HCT116 (cell line): ENCODE measurements at places on chromosomes 11 and 22. TPM values are rescaled to one million over a fixed set of nuclear protein-coding genes. Genes with fewer than 3 reads are reported as not detected.

DNA sequence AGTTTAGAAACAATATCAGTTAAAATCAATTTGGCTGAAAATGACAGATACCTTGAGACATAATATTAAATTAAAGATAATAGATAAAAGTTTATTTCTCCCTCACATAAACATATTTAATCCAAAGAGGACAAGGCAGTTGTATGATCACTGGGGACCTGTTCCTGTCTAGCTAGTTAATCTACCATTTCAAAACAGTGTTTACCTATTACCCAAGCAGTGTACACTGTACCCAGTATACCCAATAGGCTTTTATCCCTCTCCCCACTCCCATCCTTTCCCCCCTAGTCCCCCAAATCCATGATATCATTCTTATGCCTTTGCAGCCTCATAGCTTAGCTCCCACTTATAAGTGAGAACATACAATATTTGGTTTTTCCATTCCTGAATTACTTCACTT lies 229.7 kb upstream of the LARGE1 start:
- H3K36me3 ChIP-seq, result no peaks in the 10 kb centered on the region
- H3K4me3 ChIP-seq, result no peak overlapping the region
- H3K27me3 ChIP-seq, result no peaks in the 10 kb centered on the region
- no peak overlapping the region for H3K27ac ChIP-seq
- no peak for DNase-seq
- H3K4me1 ChIP-seq, result no peaks in the 10 kb centered on the region

- H3K4me3 ChIP-seq, result no peak overlapping the region
- H3K27me3 ChIP-seq, result no peaks in the 10 kb centered on the region
These were observed 1096.4 kb downstream of the TBC1D22A start for GRCh38 chr22:47858773-47859306.

DNA sequence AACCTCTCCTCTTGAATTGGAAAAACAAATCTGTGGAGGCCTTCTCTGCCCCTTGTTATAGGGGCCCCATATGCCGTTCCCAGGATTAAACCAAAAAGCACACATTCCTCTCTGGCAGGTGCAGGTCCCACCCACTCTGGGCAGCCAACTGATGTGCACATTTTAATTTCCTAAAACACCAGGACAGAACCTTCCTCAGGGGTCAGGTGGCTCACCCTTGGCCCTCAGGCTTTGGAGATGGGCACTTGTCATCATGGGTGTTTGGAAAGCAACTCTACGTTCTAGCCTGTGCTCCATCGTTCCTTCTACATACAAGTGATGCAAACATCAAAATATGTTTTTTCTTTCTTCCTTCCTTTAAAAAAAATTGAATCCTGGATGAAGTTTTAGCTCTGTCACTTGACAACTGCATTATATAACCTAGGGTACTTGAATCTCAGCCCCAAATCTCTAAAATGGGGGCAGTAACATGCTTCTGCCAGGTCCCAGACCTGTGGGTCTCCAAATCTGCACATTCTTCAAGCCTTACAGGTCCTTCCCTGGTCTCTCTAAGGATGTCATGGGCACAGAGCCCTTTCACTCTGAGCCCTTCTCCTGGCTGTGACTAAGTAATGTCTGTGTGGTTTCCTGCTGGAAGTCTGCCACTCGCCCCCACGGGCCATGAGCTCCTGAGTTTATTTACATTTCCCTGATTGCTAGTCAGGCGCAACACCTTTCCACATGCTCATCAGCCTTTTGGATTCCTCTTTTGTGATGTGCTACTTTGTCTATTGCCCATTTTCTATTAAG lies 43.8 kb downstream of the KCNQ1OT1 start:
- no peaks in the 10 kb centered on the region for H3K27me3 ChIP-seq
- no peak for DNase-seq
- H3K27ac ChIP-seq, result no peak overlapping the region
- H3K36me3 ChIP-seq, result no peaks in the 10 kb centered on the region
- H3K4me3 ChIP-seq, result no peak overlapping the region

OR52E1 gene
- not detected for total RNA-seq

GRCh38 chr22:41762980-41763779 lies 37.3 kb upstream of the CCDC134 start:
- H3K36me3 ChIP-seq, result no peaks in the 10 kb centered on the region
- peak; percentile 28 for DNase-seq
- H3K27ac ChIP-seq, result no peak overlapping the region
- no peak overlapping the region for H3K4me3 ChIP-seq

DNA sequence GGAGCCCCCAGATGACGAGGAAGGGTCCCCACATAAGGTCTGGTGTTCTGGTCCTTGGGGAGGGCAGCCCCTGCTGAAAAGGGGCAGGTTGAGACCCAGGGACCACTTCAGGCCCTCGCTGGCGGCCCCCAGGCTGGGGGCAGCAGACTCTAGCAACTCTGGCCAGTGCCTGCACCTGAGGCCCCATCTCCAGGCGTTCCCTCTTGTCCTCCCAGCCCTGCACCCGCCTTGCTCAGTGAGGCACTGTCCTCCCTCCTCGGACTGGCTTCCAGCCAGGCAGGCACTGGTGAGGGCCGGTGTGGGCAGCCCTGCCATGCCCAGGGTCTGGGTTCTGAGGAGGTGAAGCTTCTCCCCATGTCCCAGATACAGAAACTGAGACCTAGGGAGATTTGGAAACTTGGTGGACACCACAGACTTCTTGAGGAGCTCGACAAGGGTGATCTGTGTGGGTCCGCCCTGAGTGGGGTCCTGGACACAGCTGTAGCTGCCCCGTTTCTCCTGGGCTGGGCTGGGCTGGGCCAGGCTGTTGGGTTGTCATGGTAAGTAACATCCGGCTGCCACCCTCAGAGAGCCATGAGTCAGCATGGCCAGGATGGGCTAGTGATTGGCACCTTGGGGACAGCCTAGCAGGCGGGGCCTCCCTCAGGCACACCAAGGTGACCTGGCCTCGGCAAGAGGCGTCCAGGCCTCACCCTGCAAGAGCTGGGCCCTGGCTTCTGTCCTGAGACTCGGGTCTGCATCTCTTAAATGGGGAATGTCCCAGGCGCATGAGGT lies 11.1 kb upstream of the PHLDA2 start:
- H3K4me3 ChIP-seq, result peak overlapping the region; percentile 22; the same call in 1 of the 2 replicates
- H3K4me1 ChIP-seq, result peaks cover 22% of the 10 kb centered on the region
- H3K36me3 ChIP-seq, result peaks cover 20% of the 10 kb centered on the region; the same call in 1 of the 2 replicates
- no peaks in the 10 kb centered on the region for H3K27me3 ChIP-seq
- peak; percentile 53 for DNase-seq

DNA sequence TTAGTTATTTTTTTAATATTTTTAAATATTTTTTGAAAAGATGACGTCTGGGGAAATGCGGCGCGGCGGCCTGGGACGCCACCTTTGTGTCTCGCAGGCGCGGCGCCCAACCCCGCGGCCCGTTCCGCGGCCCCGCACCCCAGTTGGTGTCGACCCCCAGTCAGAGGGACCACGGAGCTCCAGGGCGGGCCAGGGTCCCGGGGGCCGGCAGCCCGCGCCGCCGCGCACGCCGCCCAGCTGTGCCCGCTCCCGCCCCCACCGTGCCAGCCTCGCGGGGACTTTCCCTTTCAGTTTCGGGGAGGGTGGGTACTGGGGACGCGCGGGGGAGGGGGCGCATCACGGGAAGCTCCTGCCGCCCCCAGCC lies 1.6 kb downstream of the CCND1 start:
- peaks cover 63% of the 10 kb centered on the region for H3K4me1 ChIP-seq
- H3K27me3 ChIP-seq, result no peaks in the 10 kb centered on the region
- H3K4me3 ChIP-seq, result peak overlapping the region; percentile 99
- DNase-seq, result no peak

HORMAD2 gene
- not detected for total RNA-seq

CAT gene
- total RNA-seq, result 50.9 TPM

DNA sequence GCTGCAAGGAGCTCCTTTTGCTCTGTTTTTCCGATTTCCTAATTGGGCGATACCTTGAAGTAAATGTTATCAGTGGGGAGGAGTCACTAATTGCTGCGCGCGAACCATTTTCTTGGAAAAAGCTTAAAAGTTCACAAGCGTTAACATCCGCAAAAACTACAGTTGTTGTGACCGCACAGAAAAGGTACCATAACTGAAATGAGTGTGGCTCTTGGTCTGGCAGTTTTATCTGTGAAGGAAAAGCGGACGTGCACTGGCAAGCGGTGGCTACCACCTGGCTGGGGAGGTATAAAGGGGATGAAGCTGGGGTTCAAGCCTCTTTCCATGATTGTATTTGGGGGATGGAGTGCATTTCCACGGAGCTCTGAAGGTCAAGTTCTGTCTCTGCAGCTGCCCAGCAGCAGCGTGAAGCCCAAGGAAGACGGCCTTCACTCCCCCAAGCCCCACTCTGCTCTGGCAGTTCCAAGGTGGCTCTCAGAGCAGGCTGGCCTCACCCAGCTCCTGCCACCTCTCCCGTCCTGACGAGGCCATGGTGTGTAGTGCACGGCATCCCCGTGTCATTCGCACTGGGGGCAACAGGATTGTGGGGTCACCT lies 27.5 kb downstream of the MOV10L1 start:
- no peak overlapping the region for H3K27ac ChIP-seq
- H3K4me1 ChIP-seq, result peaks cover 7% of the 10 kb centered on the region; the same call in 1 of the 2 replicates
- no peak for DNase-seq
- H3K4me3 ChIP-seq, result no peak overlapping the region
- no peaks in the 10 kb centered on the region for H3K36me3 ChIP-seq

DNA sequence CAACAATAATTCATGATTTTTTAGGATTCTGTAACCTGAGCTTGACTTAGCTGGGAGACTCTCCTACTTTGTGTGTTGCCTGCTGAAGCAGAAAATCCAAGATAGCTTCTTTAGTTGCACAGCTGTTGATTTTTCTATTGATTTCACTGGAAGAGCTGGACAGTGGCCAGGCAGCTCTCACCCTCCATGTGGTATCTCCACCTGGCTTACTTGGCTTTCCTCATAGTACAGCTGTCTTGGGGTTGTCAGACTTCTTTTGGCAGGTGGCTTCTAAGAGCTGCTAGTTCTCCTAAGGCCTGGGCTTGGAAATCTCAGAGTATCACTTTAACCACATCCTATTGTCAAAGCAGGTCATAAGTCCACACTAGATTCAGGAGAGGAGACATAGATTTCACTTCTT lies 130.8 kb upstream of the SPON1 start:
- H3K27ac ChIP-seq, result no peak overlapping the region
- H3K4me3 ChIP-seq, result no peak overlapping the region
- H3K4me1 ChIP-seq, result peaks cover under 1% of the 10 kb centered on the region
- no peaks in the 10 kb centered on the region; the same call in 1 of the 2 replicates for H3K27me3 ChIP-seq

DNA sequence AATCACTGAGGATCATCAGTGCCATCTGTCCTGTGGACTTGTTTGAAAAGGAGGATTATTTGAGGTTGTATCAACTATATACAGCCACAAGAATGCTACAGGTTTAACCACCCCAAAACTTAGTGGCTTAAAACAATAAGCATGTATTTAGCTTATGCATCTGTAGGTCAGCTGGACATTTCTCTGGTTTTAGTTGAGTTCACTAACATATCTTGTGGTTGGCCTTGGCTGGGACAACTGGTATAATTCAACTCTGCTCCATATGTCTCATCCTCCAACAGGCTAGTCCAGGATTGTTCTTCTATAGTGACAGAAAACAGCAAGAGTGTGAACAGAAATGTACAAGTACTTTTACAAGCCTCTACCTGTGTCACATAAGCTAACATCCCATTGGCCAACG lies 49.9 kb upstream of the SOX6 start:
- H3K27me3 ChIP-seq, result peaks cover 17% of the 10 kb centered on the region
- no peak overlapping the region for H3K4me3 ChIP-seq
- H3K36me3 ChIP-seq, result no peaks in the 10 kb centered on the region
- no peak for DNase-seq
- no peaks in the 10 kb centered on the region for H3K4me1 ChIP-seq

DNA sequence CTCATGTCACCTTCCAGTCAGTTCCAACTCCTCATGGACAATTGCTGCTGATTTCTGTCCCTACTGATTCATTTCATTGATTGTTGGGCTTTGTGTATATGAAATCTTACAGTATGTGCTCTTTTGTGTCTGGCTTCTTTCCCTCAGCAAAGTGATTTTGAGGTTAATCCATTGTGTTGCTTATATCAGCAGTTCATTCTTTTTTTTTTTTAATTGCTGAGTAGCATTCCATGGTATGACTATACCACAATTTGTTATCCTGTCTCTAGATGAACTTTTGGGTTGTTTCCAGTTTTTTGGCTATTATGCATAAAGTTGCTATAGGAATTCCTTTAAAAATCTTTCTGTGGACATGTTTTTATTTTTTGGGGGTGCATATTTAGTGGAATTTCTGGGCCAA lies 59.9 kb downstream of the NXPE1 start:
- no peaks in the 10 kb centered on the region for H3K27me3 ChIP-seq
- no peaks in the 10 kb centered on the region for H3K36me3 ChIP-seq
- no peak overlapping the region for H3K4me3 ChIP-seq
- DNase-seq, result no peak
- H3K27ac ChIP-seq, result no peak overlapping the region

DNA sequence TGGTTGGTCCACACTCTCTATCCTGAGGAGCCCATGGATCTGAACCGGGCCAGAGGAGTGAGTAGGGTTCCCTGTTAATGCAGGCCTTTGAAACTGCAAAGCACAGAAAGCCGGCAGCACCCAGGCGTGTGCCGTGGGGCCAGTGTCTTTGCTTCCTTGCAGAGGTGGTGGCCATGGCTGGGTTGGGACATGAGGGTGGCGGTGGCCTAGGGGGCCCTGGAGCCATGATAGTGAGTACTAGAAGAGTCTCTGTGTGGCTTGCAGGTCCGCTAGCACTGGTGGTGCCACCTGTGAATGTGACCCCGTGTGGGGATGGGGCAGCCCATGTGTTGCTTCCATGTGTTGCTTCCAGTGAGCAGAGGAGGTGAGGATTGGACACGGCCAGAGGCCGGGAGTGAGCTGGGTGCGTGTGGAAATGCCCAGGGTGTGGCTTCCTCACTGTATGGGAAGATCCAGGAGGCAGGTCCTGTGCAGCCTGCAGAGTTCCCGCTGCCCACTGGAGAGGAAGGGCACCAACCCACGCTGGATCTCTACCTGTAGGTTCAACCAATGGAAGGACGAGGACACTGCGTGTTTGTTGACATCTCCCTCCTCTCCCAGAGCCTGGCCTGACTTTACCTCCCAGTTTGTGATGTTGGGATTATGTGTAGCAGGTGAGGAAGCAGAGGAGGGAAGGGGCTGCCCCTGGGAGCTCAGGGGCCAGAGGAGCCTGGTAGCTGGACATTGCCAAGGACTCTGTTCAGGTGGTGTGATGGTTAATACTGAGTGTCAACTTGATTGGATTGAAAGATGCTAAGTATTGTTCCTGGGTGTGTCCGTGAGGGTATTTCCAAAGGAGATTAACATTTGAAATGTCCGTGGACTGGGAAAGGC lies 796.6 kb downstream of the TBC1D22A start:
- H3K36me3 ChIP-seq, result no peaks in the 10 kb centered on the region
- H3K4me3 ChIP-seq, result no peak overlapping the region
- no peaks in the 10 kb centered on the region for H3K27me3 ChIP-seq

SAA2 gene
- total RNA-seq, result 5.2 TPM

DNA sequence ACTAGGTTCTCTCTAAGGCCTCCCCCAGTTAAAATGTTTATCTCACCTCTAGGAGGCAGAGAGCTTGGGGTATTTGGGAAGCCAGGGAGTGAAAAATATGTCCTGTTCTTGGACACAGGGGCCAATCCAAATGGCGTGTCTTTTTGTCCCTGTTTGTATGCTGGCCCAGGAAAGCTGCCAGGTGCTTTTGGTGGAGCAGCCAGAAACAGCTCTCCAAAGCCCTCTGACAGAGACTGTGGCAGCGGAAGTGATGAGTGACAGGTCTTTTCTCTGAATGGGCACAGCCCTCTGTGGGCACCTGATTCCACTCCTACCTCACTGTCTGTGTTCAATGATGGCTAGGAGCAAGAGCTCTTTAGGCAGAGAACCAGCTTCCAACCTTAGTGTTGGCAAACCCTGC lies 106.4 kb upstream of the KIRREL3 start:
- H3K27me3 ChIP-seq, result no peaks in the 10 kb centered on the region
- H3K36me3 ChIP-seq, result no peaks in the 10 kb centered on the region
- DNase-seq, result no peak

- DNase-seq, result no peak
- no peaks in the 10 kb centered on the region for H3K27me3 ChIP-seq
- no peak overlapping the region for H3K27ac ChIP-seq
- peaks cover 15% of the 10 kb centered on the region for H3K36me3 ChIP-seq
- H3K4me3 ChIP-seq, result no peak overlapping the region
These were observed 551 bp downstream of the AGBL2 start for GRCh38 chr11:47714554-47715081.

GANAB gene
- 410 TPM for total RNA-seq

OR8K5 gene
- not detected for total RNA-seq

NRXN2 gene
- total RNA-seq, result 1.5 TPM
